ENCODE measurements at places on chromosomes 1 and 21. TPM values are rescaled to one million over a fixed set of nuclear protein-coding genes. Genes with fewer than 3 reads are reported as not detected.

KRTAP19-3 gene
- total RNA-seq = not detected

GRCh38 chr1:36988741-36989193 lies 45.5 kb downstream of the GRIK3 start:
- no peak overlapping the region for H3K4me3 ChIP-seq
- H3K27ac ChIP-seq = peak overlapping the region; percentile 66
- H3K27me3 ChIP-seq = no peaks in the 10 kb centered on the region
- H3K4me1 ChIP-seq = no peaks in the 10 kb centered on the region

DNA sequence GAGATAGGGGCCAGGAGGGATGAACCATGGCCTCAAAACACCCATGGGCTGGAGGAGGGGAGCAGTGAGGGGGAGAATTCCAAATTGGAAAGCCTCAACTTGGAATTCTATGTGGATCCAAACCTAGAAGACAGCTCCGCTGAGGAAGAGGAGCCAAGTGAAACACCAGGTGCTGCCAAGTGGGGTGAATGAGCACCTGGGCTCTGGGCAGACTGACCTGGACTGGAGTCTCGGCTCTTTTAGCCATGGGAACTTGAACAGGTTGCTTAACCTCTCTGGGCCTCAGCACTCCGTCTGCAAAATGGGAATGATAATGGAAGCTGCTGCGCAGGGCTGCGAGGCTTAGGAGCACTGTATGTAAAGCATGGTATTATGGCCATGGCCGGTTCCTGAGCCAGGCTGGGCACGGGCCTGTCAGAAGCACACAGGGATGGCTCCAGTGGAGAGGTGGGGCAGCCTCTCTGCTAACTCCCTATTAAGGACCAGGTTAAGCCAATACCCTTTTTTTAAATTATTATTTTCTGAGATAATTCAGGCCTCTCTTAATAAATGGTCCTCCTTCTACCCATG lies 81.5 kb downstream of the SYT2 start:
- H3K27me3 ChIP-seq = no peaks in the 10 kb centered on the region
- DNase-seq = no peak
- no peaks in the 10 kb centered on the region for H3K36me3 ChIP-seq
- no peak overlapping the region for H3K4me3 ChIP-seq
- H3K27ac ChIP-seq = no peak overlapping the region

DNA sequence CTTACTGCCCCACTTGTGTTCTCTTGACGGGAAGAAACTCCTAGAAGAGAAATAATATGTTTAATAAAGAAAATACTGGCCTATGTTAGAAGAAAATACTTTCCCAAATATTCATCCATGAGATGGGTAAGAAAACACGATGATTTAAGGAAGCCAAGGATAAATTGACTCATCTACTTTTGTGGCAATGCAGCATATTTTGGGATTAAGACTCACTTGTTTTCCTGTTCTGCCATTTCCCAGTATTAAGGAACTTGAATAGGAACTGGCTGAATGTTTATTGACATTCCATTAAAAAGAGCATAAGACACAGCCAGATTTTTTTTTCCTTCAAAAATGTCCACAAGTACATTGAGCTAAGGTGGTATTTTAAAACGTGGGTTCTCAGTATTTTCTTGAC lies 10.9 kb upstream of the ADAMTS5 start:
- no peaks in the 10 kb centered on the region for H3K4me1 ChIP-seq
- H3K4me3 ChIP-seq = no peak overlapping the region
- no peak overlapping the region for H3K27ac ChIP-seq
- DNase-seq = no peak

DNA sequence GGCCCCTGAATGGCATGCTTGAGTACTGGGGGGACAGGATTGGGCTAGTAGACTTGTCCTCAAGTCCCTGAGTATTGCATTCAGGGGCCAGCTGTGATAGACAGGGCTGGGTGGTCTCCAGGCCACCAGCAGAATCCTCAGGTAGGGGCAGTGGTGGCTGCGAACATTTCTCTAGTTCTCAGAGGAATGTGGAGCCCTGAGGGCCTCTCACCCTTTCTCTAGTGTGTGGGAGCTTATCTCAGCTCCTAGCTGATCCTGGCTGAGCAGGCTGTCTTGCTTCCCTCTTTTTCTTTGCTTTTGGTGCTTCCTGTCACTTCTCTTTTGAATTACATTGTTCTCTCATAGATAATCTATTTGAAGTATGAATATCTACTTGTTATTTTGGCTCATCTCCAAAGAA lies 30.0 kb upstream of the PM20D1 start:
- no peak overlapping the region for H3K27ac ChIP-seq
- no peaks in the 10 kb centered on the region for H3K27me3 ChIP-seq
- no peak for DNase-seq
- H3K4me3 ChIP-seq = no peak overlapping the region
- H3K4me1 ChIP-seq = no peaks in the 10 kb centered on the region

DNA sequence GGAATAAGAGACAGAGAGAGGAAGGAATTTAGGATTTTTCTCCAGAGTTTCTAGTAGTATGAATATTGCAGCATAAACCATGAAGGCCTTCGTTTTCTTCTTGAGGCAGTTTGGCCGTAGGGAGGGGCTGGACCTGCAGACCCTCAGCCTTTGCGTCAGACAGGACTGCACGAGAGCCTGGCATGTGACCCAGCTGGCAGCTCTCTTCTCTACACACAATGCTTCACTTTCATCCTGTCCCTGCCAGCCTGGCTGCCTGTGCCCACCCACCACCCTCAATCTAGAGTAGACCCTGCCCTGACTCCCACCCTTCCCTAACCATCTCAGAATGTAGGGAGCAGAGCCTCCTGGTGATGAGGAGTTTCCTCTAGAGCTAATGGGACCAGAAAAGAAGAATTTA lies 1.6 kb downstream of the CA14 start:
- H3K36me3 ChIP-seq = no peaks in the 10 kb centered on the region
- peaks cover 10% of the 10 kb centered on the region for H3K4me1 ChIP-seq
- no peak for DNase-seq
- peaks cover 4% of the 10 kb centered on the region for H3K27me3 ChIP-seq
- H3K27ac ChIP-seq = peak overlapping the region; percentile 67

RXFP4 gene
- not detected for total RNA-seq

DNA sequence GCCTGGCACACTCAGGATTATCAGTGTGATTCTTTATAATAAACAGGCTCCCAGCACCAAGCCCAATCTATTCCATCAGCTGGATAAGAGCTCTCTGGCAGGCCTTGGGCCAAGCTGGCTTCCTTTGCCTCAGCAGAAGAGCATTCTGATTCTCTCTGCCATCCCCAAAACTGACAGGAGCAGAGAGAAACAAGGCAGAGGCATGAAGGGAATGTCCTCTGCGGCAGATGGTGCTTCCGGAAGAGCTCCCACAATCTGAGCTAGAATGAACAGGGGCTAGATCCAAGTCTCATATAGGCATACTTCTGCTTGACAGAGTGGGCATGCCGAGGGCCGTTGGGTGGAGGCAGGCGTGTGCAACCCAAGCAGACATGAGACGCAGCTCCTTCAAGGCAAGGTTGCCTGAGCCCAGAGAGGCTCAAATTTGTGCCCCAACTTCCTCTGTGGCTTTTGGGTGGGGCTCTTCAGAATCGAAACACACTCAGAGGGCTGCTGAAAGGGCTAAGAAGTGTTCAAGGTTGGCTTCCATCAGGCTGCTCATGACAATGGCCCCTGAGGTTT lies 4.0 kb downstream of the CAPN2 start:
- DNase-seq = no peak
- peaks cover 7% of the 10 kb centered on the region for H3K36me3 ChIP-seq
- H3K4me1 ChIP-seq = peaks cover 63% of the 10 kb centered on the region
- no peak overlapping the region for H3K4me3 ChIP-seq
- H3K27ac ChIP-seq = peak overlapping the region; percentile 78

FCGR2B gene
- total RNA-seq = 7.1 TPM

CA6 gene
- total RNA-seq = not detected

VWA5B1 gene
- 0.77 TPM for total RNA-seq

DNA sequence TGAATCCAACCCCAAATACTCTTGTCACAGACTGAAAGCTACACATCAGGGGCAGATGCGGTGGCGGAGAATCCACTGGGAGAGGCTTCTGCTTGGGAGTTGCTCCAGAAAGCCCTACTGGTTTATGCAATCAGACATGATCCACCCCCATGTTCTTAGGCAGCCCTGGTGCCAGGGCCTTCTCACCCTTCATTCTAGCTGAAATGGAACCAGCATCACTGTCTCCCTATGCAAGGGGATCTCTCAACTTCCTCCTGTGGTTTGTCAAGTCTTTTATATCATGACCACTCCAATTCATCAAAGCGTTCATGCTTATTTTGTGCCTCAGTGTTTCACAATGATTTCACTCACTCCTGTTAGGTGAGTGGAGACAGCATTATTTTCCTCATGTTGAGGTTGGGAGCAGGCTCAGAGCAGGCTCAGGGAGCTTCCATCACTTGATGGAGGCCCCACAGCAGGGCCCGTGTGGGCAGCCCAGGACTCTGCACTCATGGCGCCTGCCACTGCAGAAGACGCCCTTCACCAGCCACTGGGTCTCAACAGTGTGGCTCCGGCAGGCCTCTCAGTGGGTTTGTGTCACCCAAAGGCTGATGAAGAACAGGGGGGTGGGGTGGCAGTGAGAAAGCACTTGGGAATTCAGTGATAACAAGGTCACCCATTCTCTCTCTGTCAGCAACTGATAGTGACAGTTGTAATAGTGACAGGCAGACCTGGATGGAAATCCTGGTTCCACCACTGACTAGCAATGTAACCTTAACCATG lies 67.1 kb downstream of the CD58 start:
- DNase-seq = peak; percentile 38
- H3K4me1 ChIP-seq = peaks cover 38% of the 10 kb centered on the region
- H3K36me3 ChIP-seq = no peaks in the 10 kb centered on the region
- H3K4me3 ChIP-seq = no peak overlapping the region
- H3K27ac ChIP-seq = peak overlapping the region; percentile 86
- no peaks in the 10 kb centered on the region for H3K27me3 ChIP-seq

- no peaks in the 10 kb centered on the region for H3K27me3 ChIP-seq
- no peaks in the 10 kb centered on the region for H3K4me1 ChIP-seq
- H3K4me3 ChIP-seq = no peak overlapping the region
- H3K36me3 ChIP-seq = no peaks in the 10 kb centered on the region
Observed at GRCh38 chr21:43634618-43635017, 24.7 kb downstream of the HSF2BP start.

GRCh38 chr21:46226146-46226545 lies 2.4 kb downstream of the LSS start:
- no peaks in the 10 kb centered on the region for H3K27me3 ChIP-seq
- DNase-seq = no peak
- H3K4me3 ChIP-seq = peak overlapping the region; percentile 86
- H3K36me3 ChIP-seq = no peaks in the 10 kb centered on the region
- H3K4me1 ChIP-seq = peaks cover 28% of the 10 kb centered on the region

TRMT1L gene
- 16.0 TPM for total RNA-seq

GRCh38 chr1:9701665-9702064 lies 50.1 kb downstream of the PIK3CD start:
- H3K4me1 ChIP-seq = peaks cover 10% of the 10 kb centered on the region
- DNase-seq = no peak
- no peaks in the 10 kb centered on the region for H3K27me3 ChIP-seq
- no peak overlapping the region for H3K4me3 ChIP-seq
- peaks cover 3% of the 10 kb centered on the region for H3K36me3 ChIP-seq

- H3K27ac ChIP-seq = no peak overlapping the region
- no peaks in the 10 kb centered on the region for H3K4me1 ChIP-seq
- peak; percentile 18 for DNase-seq
- H3K4me3 ChIP-seq = no peak overlapping the region
- H3K36me3 ChIP-seq = no peaks in the 10 kb centered on the region
Observed at GRCh38 chr1:33667386-33668282, 195.2 kb downstream of the ZSCAN20 start.

ERRFI1 gene
- 30.4 TPM for total RNA-seq

- H3K4me1 ChIP-seq = peaks cover 18% of the 10 kb centered on the region
- H3K27me3 ChIP-seq = no peaks in the 10 kb centered on the region
- H3K36me3 ChIP-seq = no peaks in the 10 kb centered on the region
- no peak overlapping the region for H3K27ac ChIP-seq
Observed at GRCh38 chr1:230823426-230823825, 44.9 kb downstream of the C1orf198 start.

DNA sequence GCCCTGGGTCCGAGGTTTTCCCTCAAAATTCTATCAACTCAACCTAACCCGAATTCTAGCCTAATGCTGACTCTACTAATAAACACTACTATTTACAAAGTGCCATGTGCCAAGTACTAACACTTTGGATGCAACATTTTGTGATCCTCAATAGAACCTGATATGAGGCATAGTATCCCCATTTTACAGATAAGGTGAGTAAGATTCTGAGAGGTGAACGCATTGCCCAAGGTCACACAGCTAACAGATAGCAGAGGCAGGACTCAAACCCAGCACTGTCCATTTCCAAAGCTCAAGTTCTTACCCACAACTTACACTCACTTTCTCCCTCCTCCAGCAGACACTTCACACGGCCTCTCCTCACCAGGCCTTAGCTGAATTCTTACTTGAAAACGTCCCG lies 46.0 kb upstream of the LAPTM5 start:
- no peak overlapping the region for H3K27ac ChIP-seq
- peaks cover 22% of the 10 kb centered on the region for H3K4me1 ChIP-seq
- no peak overlapping the region for H3K4me3 ChIP-seq

VANGL2 gene
- total RNA-seq = 4.3 TPM

Measured in upper lobe of left lung (tissue), 6 donors.